Activated naive CD4-positive, alpha-beta T cell treated with anti-CD3 and anti-CD28 coated beads, Interleukin-2, amount 10 ng/mL, durations not matched to agents 7 days and 5 days (primary cell): ENCODE measurements at places on chromosomes 3 and 15.

GRCh38 chr3:105347625-105348302, 18.9 kb upstream of the ALCAM start:
- DNase-seq: no peak

GRCh38 chr3:25897019-25897418, 107.1 kb downstream of the OXSM start:
- DNase-seq: no peak

DNA sequence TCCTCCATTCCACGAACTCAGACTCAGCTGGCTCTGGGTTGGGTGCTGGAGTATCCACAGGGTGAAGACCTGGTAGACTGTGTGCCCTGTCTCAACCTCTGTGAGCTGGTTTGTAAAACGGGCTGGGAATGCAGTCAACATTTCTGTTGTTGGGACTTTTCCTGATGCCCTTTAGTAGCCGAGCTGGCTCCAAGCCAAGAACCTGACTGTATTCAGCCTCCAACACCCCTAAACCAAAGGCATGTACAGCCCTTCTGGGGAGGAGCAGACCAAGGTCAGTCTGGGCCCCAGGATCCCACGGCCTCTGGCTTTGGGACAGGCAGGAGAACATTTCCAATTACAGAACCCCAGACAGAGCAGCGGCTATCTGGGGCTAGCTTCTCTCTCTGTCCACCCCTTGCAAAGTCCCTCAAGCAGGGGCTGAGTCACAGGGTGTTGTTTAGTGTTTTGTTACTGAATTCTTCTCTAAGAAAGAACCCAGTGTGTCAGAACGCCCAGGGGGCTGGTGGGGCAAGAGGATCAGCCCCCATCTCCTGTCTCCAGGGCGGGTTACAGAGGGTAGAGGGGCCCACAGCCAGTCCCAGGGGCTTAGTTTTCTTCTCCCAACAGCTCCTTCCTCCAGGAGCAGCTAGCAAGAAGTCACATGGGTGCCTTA, 56.8 kb upstream of the SLC6A6 start:
- no peak for DNase-seq

DNA sequence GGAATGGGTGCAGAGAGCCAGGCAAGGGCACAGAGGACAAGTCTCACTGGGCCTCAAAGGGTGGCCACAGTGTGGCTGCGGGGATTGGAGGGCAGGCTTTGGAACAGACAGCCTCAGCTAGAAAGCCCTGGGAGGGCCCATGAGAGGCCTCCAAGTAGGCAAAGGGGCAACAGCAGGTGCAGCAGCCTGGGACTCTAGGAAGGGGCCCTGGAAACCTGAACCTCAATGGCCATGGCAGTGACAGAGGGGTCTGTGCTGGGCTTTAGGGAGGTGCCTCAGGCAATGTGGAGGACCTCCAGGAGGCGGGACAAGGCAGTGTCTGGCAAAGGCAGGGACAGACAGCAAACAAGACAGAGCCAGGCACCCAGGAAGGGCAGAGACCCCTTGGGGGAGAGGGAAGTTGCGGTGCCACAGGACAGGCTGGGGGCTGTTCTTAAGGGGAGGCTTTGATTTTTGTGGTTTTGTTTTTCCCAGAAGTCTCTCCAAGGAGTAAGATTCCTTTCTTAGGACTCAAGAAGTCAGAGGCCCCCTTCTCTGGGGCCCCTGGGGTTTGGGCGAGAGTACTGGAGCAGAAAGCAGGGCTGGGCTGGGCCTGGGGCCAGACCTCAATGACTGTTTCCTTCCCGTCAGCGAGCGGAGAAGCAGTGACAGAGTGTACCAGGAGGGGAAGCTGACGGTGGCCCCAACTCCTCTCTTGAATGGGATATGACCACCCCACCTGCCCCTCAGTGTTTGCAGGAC, 9.7 kb downstream of the STOML1 start:
- DNase-seq: peak; percentile 46

- no peak for DNase-seq
These were observed 29.8 kb downstream of the FSTL1 start for GRCh38 chr3:120420928-120421551.

DNA sequence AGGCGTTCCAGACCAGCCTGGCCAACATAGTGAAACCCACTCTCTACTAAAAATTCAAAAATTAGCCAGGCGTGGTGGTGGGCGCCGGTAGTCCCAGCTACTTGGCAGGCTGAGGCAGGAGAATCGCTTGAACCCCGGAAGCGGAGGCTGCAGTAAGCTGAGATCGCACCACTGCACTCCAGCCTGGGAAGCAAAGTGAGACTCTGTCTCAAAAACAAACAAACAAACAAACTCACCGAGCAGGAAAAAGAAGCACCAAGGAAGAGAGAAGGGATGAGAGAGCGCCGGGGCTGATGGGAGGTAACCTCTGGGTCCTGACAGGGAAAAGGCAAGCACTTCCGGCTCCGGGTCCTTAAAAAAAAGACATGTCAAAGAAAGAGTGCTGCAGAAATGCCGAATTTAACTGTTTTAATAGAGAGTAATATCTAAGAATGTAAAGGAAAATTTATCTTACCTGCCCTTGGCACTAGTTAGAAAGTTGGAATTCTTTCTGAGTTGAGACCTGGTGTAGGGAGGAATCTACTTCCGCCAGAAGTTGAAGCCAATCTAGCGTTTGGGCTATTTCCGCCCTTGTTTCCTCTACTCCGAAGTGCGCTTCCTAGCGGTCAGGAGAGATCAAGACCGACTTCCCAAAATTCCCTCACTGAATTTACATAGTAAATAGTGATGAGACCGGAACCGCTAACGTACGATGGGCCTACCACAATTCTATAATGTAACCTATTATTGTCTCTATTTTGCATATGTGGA, 29.1 kb downstream of the EFCAB12 start:
- peak; percentile 82 for DNase-seq

GRCh38 chr3:170027233-170028102, 10.3 kb upstream of the GPR160 start:
- peak; percentile 70 for DNase-seq

- no peak for DNase-seq
These were observed 56.4 kb downstream of the TRIM69 start for GRCh38 chr15:44792715-44793114.

DNA sequence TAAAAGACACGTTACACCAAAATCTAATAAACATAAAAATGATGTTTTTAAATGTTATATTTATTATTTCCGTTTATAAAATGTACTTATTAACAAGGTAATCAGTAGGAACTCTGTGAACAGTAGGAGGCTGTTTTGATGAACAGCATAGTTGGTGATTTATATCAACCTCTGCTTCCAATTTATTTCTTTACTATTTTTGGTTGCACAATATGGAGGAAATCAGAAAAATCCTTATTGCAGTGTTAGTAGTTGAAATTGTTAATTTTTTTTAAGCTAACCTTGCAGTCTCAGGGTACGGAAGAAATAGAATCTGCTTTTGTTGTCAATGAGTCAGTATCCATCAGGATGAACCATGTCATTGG, 5.0 kb upstream of the SNX22 start:
- DNase-seq: no peak

- DNase-seq: no peak
These were observed 885.1 kb downstream of the ZPLD1 start for GRCh38 chr3:103319912-103320311.

DNA sequence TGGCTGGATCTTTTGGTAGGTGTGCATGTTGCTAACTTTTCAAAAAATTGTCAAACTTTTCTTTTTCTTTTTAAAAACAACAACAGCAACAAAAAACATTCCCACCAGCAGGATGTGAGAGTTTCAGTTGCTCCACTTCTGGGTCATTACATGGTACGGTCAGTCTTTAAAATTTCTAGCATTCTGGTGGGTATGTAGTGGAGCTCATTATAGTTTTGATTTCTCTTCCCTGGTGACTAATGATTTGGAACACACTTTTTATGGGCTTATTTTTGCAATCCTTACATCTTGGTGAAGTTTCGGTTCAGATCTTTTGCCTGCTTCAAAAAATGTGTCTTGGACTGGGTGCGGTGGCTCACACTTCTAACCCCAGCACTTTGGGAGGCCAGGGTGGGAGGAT, 19.3 kb downstream of the ATP1B3 start:
- DNase-seq: no peak

DNA sequence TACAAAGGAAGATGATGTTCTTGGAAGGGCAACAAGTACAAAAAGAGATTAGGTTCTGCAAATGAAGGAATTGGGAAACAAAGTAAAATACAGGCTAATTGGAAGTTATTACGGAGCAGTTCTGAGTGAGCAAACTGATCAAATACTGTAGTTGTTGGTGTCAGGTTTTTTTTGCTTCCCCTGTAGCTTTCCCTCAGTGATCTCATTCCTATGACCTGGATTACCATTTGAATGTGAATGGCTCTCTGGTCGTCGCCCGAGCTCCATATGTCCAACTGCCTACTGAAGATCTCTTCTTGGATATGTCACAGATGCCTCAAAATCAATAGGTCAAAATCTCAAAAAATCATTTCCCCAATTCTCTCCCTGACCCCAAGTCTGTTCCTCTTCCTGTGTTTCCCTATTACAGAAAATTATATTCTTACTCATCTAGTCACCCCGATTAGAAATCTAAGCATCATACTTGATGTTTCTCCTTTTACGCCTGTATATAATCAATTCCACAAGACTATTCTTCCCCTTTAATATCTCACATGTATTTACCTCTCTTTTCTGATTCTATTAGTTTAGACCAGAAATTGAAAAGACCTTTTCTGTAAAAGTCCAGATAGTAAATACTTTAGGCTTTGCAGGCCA, 29.0 kb downstream of the GOLM2 start:
- DNase-seq: no peak

- no peak for DNase-seq
These were observed 40.5 kb downstream of the POLQ start for GRCh38 chr3:121505256-121505655.

DNA sequence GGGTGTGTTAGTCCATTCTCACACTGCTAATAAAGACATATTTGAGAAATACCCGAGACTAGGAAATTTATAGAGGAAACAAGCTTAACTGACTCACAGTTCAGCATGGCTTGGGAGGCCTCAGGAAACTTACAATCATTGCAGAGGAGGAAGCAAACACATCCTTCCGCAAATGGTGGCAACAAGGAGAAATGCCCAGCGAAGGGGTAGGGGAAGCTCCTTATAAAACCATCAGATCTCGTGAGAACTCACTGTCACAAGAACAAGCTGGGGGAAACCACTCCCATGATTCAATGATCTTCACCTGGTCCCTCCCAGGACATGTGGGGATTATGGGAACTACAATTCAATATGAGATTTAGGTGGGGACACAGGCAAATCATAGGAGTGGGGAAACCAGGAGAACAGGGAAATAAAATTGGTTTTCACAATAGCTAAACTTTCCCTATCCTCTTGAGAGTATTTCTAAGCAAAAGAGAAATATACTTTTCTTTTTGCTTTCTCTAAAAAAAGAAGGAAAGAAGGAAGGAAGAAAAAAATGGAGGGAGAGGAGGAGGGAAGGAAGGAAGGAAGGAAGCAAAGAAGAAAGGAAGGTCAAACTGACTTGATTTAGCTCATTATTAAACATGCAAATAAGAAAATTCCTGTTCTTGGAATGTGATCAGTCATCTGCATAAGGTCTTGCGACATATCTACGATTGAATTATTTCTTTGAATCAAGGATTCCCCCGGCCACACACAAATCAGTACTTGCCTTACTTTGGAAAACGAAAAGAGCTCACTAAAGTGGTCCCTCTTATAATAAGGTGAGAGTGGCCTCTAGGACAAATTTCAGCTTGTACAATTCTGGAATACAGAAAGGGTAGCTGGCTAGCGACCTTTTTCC, 75.2 kb downstream of the LIPC start:
- no peak for DNase-seq

GRCh38 chr15:57784081-57784511, 77.6 kb downstream of the POLR2M start:
- no peak for DNase-seq

- DNase-seq: no peak
These were observed 1092.3 kb downstream of the TUSC7 start for GRCh38 chr3:117801912-117802239.

DNA sequence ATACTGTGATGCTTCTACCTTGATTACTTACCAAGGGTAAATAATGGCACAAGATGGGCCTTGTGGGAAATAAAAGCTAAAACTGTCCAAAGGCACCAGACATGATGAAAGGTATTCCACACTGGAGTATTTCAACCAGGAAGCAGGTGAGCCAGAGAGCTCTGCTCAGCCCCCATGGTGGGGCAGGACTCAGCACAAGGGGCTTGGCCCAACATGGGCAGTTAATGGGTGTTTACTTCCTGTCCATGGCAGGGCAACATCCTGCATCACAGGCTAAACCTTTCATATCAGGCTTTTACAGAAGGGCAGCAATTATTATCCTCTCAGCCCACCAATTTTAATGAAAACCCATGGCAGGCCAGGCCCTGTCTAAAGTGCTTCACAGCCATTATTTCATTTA, 38.2 kb downstream of the MAGI1 start:
- no peak for DNase-seq

- DNase-seq: no peak
These were observed 294.9 kb upstream of the ZNF385D start for GRCh38 chr3:22045882-22046281.

DNA sequence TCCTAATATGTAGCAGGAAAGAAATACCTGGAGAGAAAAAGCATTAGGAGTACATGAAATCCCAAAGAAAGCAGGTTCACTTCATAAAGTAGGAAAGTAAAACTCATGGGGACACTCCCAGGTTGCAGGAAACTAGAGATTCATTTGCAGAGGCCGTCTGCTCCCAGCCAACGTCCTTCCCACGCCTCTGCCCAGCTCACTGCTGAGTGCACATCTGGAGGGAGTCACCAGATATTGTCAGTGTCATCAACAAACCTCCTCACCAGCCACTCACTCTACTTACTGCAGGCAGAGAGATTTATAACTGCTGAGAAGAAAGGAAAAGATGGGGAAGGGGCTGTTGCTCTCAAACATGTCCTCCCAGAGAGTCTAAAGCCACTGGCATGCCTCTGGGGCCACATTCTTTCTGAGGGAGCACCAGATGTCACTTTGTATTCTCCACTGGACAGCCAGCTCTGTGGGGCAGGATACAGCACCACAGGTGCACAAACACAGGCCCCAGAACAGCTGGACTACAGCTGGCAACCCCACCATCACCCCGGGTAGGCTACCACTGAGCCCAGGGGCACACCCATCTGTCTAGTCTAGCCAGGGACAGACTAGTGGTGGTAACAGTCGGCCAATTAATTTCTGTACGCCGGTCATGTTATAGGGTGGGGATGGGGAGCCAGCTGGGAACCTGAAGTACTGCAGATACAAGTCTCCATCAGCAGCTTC, 64.5 kb downstream of the NPTN start:
- no peak for DNase-seq
